ENCODE measurements at places on chromosomes 13 and 19.

DNA sequence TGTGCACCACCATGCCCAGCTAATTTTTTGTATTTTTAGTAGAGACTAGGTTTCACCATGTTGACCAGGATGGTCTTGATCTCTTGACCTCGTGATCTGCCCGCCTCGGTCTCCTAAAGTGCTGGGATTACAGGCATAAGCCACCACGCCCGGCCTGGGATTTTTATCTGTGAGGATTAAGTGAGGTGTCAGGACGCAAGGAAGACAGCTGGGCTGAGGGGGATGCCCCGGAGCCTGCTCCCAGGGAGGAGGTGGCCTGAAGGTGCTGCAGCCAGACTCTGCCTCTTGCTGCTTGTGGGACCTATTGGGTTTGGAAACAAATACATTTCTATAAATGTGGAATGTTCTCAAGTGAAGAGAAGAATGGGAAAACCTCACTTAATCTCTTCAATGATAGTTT lies 131.6 kb downstream of the OLFM4 start:
- no peak for DNase-seq

DNA sequence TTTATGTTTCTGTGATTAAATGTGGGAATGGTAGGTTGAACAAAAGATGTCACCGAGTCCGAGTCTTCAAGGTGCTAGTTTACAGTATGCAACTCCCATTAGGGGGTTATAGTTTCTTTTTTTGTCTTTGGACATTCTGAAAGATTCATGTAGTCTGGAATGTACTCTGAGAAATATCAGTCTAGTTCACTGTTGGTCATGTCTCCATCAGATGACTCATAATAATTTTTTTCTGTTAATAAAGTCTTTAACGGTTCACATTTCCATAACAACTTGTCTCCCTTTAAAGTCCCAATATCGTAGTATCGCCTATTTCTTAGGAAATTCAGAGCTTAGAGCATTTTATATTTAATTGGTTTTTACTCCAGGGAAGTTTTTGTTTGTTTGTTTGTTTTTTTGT lies 13.5 kb upstream of the ESD start:
- no peak for DNase-seq

DNA sequence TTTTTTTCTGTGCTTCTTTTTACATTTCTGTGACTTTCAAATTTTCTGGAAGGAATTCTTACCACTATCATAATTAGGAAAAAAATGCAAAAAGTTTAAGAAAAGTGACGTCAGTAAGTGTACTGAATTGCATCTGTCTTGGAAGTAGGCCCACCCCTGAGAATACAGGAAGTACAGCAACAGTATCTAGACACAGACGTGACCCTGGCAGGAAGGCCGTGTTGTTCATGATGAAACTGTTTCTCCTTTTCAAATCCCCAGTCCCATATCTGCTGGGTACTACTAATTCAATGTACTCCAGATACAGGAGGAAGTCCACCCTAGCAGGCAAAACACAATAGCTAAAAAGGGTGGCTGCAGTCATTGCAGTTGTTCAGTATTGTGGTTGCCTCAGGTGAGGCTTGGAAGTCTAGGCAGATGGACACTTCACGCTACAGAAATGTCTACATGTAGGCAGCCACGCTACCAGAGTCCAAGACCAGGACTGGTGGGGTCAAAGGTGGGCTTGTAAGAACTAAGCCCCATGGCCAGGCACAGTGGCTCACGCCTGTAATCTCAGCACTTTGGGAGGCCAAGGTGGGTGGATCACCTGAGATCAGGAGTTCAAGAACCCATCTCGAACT lies 49.6 kb upstream of the MED4 start:
- peak; percentile 78 for DNase-seq

DNA sequence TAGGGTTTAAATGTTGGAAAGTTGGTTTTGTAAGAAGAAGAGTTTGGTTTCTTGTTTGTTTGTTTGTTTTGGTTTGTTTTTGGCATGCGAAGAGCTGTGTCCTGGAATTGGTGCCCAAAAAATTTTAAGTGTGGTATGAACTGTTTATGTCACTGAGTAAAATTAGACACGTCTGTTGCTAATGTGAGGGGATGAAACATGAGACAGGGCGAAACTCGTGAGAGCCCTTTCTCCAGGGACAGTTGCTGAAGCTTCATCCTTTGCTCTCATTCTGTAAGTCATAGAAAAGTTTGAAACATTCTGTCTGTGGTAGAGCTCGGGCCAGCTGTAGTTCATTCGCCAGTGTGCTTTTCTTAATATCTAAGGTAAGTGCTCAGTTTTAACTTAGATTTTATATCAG lies at the start of gene SGCG:
SGCG (plus strand) TSS at position 269 of the 400 bp plus-strand sequence. CDS start 22,716 bp downstream, outside the sequence.
- DNase-seq, result no peak

GRCh38 chr13:44573071-44573470 lies 3.1 kb downstream of the TSC22D1 start:
- DNase-seq, result no peak

DNA sequence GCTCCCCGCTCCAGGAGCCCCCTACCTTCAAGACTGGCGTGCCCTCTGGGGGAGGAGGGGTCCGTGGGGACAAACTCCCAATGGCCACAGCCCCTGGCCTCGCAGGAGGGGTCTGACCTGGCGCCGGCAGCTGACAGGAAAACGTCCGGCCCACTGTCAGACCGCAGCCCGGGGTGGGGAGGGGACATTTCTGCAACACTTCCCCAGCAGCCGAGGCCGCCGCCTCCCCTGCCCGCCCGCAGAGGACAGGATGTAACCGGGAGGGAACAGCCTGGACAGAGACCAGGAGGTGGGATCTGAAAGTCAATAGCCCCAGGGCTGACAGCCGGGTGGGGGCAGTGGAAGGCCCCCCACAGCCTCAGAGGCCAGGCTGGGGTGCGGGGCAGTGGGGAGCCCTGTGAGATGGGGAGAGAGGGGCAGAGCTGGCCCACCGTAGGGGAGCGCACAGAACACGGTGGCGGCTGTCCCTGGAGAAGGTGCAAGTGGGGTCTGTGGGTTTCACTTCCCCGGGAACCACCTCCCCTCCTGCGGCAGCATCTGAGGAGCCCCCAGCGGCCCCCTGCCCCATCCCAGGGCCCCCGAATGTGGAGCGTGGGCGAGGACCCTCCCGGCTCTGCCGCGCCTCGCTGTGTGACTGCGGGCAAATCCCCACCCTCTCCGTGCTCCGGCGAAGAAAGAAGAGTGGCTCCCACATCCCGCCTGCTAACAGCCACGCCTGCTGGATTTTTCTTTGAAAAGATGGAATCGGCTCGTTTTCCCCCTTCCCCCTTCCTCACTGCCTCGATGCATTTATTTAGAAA lies at the start of gene PEAK3:
PEAK3 (minus strand) TSS at position 114 of the 800 bp plus-strand sequence. CDS start 1,244 bp downstream, outside the sequence.
- DNase-seq, result no peak

- peak; percentile 80 for DNase-seq
These were observed 440.0 kb downstream of the RFC3 start for GRCh38 chr13:34257966-34258365.

GRCh38 chr13:23086968-23087623 lies 93.7 kb upstream of the SGCG start:
- DNase-seq, result no peak

GRCh38 chr19:21850656-21851255 lies 14.8 kb upstream of the ZNF43 start:
- no peak for DNase-seq

DNA sequence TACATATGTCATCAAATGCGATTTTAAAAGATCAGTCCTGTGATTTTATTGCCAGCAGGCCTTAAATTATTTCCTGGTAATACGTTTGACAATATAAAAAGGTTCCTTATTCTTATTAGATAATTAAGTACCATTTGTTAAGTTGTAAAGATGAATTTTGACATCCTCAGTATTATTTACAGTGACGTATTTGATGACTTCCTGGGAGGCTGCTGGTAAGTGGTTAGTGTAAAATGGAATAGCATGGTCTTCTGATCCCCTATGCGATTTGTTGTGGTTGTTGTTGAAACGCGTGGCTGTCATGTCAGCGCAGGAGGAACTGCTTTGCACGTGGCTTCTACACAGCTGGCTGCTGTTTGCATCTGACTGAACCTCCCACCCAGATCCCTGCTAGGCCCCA lies 99.7 kb downstream of the DCLK1 start:
- DNase-seq, result no peak

DNA sequence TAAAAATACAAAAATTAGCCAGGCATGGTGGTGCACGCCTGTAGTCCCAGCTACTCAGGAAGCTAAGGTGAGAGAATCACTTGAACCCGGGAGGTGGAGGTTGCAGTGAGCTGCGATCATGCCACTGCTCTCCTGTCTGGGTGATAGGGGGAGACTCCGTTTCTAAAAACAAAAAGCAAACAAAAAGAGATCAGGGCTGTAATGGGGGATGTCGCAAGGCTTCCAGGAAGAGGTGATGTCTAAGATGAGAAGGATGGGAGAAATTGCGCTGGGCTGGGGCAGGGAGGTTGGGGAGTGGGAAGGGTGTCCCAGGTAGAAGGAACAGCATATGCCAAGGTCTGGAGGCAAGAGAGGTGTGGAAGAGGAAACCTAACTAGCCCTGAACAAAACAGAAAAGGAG lies 36.1 kb downstream of the PTPRS start:
- no peak for DNase-seq

GRCh38 chr19:35037716-35038622 lies 3.6 kb upstream of the HPN start:
- DNase-seq, result peak; percentile 69

- no peak for DNase-seq
These were observed 25.4 kb upstream of the GPR12 start for GRCh38 chr13:26785838-26786630.

GRCh38 chr19:40702337-40703012 lies 12.0 kb upstream of the NUMBL start:
- DNase-seq, result no peak

DNA sequence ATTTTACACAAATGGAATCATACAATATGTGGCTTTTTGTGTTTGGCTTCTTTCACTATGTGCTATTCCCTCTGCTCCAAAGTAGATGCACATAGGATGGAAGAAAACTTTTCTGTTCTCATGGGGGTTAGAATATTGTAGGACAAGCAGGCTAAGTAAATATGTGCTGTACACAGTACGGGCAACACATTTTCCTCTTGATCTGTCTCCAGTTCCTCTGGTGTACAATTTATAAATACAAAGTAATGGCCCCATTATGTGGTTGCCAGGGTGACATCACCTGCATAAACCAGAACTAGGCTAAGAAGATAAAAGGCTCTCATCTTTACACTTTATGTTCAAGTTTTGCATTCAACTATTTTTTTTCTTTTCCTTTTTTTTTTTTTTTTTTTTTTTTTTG lies 41.0 kb upstream of the SOX21 start:
- no peak for DNase-seq

DNA sequence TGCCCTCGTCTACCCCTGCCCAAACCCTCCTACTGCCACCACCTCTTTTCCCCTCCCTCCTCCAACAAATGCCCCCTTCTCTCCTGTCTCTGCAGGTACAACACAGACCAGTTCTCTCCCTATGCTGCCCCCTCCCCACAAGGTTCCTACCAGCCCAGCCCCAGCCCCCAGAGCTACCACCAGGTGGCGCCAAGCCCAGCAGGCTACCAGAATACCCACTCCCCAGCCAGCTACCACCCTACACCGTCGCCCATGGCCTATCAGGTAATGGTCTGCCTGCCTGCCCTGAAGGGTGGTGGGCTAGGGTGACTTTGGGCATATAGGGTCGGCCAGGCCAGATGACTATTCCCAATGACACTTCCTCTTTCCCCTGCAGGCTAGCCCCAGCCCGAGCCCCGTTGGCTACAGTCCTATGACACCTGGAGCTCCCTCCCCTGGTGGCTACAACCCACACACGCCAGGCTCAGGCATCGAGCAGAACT lies 6.5 kb upstream of the TIMM50 start:
- DNase-seq, result no peak

- DNase-seq, result no peak
These were observed 240.8 kb downstream of the TEX29 start for GRCh38 chr13:111561091-111561781.

DNA sequence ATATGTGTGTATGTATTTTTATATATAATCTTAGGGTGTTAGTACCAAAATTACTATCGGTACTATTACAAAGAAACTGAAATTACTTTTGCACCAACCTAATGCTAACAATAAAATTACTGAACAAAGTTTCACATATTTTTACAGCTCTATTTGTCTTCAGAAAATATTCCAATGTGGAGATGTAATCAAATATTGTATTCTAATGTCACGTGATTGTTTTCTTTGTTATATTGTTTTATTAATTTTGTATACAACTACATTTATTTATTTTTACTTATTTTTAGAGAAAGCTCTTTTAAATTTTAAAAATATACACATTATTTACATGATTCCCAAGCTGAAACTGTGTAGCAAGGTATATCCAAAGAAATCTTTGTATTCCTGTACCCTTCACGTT lies 227.1 kb upstream of the KLF12 start:
- DNase-seq, result no peak

- DNase-seq, result no peak
These were observed 41.0 kb downstream of the RAP2A start for GRCh38 chr13:97475011-97475410.

GRCh38 chr19:51735759-51736449 lies 12.1 kb upstream of the HAS1 start:
- peak; percentile 69 for DNase-seq

GRCh38 chr19:33229962-33230361 lies 4.3 kb upstream of the SLC7A10 start:
- DNase-seq, result no peak

DNA sequence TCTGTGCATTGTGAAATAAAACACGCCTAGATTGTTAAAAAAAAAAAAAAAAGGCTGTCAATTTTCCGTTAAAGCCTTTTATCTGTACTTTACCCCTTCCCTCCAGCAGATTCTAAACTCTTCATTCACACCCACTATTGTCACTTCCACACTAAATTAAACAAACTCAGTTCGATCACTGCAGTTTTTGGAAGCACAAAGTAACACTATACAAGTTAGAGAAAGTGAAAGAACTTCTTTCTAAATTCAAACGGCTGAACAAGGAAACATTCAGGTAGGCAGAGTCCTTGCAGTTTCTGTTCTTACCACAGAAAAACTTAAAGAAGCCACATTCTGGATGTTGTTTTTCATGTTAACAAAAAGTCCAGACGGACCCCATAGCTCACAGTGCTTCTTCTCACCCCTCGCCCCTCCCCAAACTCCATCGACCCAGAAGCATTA lies 27.5 kb upstream of the UBE2L5 start:
- DNase-seq, result peak; percentile 56

GRCh38 chr13:46535002-46535401 lies 18.0 kb upstream of the LRCH1 start:
- no peak for DNase-seq
